ENCODE measurements at places on chromosomes 16 and 17. TPM values are rescaled to one million over a fixed set of nuclear protein-coding genes. Genes with fewer than 3 reads are reported as not detected.

Gene HAP1
- 1.00 TPM for polyA plus RNA-seq

Gene CYB5D1
- polyA plus RNA-seq = 25.3 TPM

Gene C16orf54
- 0.28 TPM for polyA plus RNA-seq

Gene PABPN1L
- polyA plus RNA-seq = not detected

Gene PRSS33
- 0.28 TPM for polyA plus RNA-seq

Gene HNF1B
- polyA plus RNA-seq = 119 TPM

Gene TP53TG3B
- not detected for polyA plus RNA-seq

Gene CCL1
- polyA plus RNA-seq = not detected

Gene STAC2
- 3.7 TPM for polyA plus RNA-seq

Gene TBC1D3E
- polyA plus RNA-seq = not detected

Gene TBC1D3G
- not detected for polyA plus RNA-seq

DNA sequence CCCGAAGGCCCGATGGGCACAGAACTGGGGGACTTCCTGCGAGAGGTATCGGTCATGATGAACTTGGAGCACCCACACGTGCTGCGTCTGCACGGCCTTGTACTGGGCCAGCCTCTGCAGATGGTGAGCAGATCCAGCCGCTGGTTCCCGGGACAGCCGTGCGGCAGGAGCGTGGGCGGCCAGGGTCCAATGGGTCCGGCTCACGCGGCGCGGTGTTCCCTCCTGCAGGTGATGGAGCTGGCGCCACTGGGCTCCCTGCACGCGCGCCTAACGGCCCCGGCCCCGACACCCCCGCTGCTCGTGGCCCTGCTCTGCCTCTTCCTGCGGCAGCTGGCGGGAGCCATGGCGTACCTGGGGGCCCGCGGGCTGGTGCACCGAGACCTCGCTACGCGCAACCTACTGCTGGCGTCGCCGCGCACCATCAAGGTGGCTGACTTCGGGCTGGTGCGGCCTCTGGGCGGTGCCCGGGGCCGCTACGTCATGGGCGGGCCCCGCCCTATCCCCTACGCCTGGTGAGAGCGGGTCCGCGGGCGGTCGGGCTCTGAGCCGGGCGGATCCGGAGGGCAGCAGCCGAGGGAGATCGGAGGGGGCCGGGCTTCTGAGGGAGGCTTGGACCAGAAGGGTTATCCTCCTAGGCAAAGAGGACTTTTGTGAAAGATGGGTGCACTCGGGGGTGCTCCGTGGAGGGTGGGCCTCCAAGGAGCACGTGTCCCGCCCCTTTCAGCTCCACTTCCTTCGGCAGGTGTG is 3.0 kb downstream of the TNK1 start:
- no peak for DNase-seq

- no peak for DNase-seq
These were observed 198 bp upstream of the SHISA9 start for GRCh38 chr16:12901204-12901596.

- no peak for DNase-seq
These were observed 478.4 kb downstream of the TOX3 start for GRCh38 chr16:52068447-52069074.

GRCh38 chr17:40473573-40474365 is 27.7 kb downstream of the TNS4 start:
- no peak for DNase-seq

DNA sequence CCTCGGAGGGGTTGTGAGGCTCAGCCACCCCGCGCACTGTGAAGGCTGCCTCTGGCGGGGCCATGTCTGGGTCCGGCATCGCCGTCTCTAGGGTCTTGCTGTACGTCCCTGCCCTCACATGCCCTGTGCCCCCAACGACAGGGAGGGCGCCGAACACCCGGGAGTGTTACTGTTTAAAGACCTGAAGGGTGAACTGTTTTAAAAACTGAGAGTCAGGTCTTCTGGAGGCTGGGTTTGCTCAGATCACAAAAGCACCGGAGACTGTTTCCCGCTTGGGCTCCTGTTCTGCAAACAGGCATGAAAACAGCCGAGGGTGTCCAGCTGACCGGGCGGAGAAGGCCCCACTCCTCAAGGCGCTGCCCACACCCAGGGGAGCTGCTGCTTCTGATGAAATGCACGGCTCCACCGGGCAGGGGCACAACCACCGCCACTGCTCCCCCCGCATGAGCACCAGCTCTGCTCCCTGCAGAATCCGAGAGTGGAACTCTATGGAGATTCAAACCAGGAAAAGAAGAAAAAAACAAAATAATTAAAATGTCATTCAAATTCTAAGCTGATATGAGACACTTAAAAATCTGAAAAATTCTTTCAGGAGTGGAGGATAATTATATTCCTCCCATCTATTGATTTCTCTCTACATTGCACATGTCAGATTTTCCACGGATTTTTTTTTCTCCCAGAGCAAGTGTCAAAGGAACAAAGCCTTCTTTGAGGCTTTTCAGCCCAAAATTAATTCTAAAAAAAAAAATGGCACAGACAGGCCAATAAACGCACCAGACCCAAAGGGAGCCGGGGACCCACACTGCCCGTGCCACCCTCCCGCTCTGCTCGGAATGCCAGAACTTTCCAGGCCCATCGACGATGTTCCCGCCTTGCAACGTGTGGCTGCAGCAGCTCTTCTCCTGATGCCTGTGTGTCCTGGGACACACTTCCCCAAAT is 74.3 kb downstream of the LMF1 start:
- no peak for DNase-seq

DNA sequence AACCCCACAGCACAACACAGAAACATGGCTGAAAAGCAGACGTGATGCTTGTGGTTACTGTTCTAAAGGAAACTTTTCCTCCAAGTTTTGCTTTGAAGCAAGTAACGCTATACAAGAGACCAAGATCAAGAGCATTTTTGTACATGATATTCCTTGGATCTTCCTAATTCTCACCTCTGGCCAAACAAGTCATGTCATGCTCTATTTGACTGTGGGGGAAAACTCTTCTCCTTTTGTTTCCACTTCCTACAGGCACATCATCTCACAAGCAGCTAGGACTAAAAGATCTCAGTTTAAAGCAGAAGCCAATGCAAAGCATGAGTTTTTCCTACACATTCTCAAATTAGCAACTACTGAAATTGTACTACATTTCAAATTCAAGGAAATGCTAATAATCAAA is 50.7 kb downstream of the CFDP1 start:
- no peak for DNase-seq

GRCh38 chr16:14168146-14168545 is 97.0 kb downstream of the MRTFB start:
- no peak for DNase-seq

DNA sequence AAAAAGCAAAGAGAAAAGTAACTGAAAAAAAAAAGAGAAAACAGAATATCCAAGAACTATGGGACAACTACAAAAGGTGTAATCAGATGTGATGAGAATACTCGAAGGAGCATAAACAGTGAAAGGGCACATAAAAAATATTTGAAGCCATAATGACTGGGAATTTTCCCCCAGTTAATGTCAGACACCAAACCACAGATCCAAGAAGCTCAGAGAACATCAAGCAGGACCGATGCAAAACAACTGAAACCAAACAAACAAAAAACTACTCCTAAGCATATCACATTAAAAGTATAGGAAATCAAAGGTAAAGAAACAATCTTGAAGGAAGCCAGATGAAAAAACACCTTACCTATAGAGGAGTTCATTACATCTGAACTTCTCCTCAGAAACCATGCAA is 27.6 kb upstream of the IRX5 start:
- no peak for DNase-seq

- DNase-seq = no peak
These were observed 602.5 kb upstream of the SALL1 start for GRCh38 chr16:51753467-51754127.

GRCh38 chr17:75570034-75570676 is 17.4 kb upstream of the MYO15B start:
- DNase-seq = no peak

- DNase-seq = no peak
These were observed 24.3 kb downstream of the TAC4 start for GRCh38 chr17:49823614-49824013.

DNA sequence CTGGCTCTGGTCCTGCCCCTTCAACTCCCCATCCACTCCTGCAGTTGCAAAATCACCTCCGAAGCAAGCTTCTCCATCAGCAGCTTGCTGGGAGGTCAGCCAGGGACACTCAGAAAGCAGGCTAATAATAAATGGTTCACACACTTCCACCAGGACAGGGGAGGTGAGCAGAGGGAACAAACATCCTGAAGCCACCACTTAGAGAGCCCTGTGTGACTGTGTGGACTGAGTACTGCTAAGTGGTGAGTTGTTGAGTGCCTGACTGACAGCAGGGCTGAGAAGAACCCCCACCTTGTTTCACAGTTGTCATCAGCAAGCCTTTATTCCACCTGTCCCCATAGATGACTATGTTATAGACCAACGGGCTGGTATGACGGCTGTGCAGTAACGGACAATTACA is 213.9 kb downstream of the CBLN1 start:
- no peak for DNase-seq

GRCh38 chr16:60091071-60091470 is 1357.0 kb upstream of the GOT2 start:
- no peak for DNase-seq
